ENCODE measurements at places on chromosomes 4 and X.
A peak's percentile ranks its signal among the peaks of the same experiment; 100 is the strongest.

GRCh38 chr4:15234116-15234855, 193.5 kb upstream of the C1QTNF7 start:
- DNase-seq: no peak

DNA sequence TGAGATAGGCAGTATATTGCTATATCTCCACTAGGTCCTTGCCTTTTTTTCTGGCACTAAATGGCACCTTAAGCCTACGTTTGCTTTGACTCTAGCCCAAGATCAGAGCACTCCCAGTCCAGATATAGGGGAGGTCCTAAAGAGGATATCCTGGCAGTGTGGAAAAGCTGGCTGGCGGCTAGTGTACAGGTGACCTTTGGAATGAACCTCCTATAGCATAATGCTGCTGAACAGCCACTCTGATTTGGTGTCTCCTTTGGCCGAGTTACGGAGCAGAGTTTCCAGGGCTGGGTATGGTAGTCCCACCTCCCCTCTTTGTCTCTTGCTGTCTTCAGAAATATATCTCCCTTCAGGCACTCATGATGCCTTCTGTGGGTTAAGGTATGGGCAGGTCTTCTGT, 53.9 kb downstream of the PHEX start:
- no peak for DNase-seq

- no peak for DNase-seq
These were observed 178.2 kb upstream of the HCCS start for GRCh38 chrX:10932842-10933440.

- DNase-seq: no peak
These were observed 22.2 kb upstream of the KLF3 start for GRCh38 chr4:38641811-38642210.

GRCh38 chr4:167524091-167524490, 289.8 kb upstream of the SPOCK3 start:
- no peak for DNase-seq

DNA sequence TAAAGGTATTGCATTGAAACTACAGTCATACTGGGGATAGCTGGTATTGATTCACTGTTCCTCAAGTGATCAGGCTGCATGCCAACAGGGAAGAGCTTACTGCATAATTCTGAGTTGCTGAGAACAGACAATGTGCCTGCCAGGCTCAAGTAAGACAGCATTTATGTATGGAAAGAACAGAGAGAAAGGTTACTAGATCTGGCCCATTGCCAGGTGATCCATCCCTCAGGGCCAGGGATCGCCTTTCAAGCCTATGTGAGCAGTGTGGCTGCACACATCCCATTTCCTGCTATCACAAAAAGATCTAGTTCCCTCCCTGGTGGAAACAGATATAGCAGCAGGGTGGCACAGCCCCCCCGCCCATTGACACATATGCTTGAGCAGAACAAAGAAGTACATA, 254.0 kb downstream of the TMA16 start:
- DNase-seq: no peak

DNA sequence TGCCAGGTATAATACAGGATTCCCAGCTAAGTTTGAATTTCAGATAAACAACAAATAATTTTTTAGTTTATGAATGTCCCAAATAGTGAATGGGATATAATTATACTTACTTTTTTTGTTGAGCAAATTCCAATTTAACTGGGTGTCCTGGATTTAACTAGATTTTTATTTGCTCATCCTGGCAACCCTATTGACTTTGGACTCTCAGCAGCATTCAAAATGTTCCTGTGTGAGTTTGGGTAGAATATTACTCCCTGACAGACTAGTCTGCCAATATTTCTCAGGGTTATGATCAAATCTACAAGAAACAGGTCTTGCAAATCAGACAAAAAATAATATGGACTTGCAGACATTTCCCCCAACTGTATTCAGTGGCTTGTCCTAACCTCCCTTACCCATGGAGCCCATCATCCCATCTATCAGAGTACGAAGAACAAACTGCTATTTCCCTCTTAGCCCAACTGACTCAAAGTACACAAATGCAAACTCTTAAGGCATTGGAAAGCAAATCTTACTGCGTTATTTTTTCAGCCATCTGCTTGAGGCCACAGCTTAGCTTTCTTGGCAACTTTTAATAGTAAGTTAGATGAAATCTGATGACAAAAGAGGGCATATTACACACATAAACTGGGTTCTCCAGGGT, 20.7 kb downstream of the SETD7 start:
- DNase-seq: no peak

- no peak for DNase-seq
These were observed 933.2 kb downstream of the ADGRL3 start for GRCh38 chr4:62133101-62133897.

- DNase-seq: no peak
These were observed 402.9 kb downstream of the PPP1R2C start for GRCh38 chrX:42375086-42375485.

- no peak for DNase-seq
These were observed 13.9 kb downstream of the LCORL start for GRCh38 chr4:18007625-18008024.

DNA sequence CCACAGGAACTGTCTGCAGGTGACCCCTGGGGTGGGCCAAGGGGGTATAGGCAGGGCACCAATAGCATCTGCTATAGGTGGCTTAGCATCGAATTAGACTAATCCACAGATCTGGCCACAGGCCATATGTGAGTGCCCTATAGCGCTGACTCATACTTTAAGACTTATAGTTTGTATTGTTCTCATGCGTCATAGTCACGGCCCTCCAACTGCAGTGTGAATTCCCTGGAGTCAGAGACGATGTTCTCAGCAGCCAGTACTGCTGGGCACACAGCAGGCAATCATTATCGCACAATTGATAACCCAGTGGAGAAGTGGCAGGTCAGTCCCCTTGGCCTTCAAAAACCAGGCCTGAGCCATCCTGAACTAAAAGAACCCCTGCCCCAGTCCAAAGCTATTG, 58.1 kb downstream of the ADGRG2 start:
- DNase-seq: no peak

GRCh38 chr4:139314047-139314800, 11.9 kb upstream of the NDUFC1 start:
- DNase-seq: no peak

- DNase-seq: no peak
These were observed 245.2 kb upstream of the SMIM31 start for GRCh38 chr4:164508771-164509170.

DNA sequence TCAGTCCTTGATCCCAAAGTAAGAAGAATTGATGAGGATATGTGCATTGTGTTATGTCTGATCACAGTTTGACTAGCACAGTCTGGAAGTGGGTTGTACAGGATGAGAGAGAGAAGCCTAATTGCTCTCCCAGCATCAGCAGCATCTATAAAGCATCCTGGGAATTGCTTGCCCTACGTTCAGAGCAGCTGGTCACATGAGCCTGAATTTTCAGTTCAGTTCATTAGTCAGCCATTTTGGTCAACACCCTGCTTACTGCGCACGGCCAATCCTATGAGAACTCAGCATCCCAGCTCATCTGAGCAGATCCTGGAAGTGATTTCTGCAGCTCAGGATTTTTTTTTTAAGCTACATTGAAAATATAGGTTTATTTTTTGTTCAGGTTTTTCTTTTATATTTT, at the start of gene RUFY3:
Gene RUFY3, plus strand, starts transcription at position 218 of the 400 bp plus-strand sequence. CDS start 610 bp downstream, outside the sequence.
- DNase-seq: no peak

DNA sequence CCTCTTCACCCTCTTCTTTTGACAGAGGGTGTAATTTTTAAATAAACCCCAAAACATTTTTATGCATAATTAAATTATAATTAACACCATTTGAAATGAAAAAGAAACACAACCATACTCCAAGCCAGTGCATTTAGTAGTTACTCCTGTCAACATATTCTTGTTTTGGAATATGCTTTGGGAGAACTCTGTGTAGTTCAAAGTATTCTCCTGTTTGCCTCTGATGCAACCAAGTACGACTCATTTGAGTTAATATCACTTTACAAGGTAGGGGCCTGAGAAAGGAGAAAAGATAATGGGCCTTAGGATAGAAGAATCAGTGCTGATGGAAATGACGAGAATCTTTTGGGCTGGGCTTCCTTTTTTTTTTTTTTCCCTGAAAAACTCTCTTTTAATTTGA, 2.7 kb downstream of the PTPN13 start:
- no peak for DNase-seq

- no peak for DNase-seq
These were observed 19.3 kb downstream of the GUCY1B1 start for GRCh38 chr4:155777971-155778735.

DNA sequence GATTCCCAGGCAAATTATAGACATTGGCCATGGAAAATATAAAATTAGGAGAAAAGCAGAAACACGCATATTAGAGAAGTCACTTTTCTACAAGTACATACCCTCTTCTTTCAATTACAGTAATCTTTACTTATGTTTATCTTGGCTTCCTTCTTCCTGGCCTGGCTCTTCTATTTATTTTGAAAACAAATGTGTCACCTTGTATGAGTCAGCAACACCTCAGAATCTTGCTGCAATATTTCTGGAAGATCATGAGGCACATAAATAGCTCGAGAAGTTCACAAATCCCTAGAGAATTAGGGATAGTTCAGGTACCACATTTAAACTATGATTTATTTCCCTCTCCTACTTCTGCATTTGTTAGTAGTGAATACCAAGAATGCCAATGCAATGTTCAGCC, 124.6 kb downstream of the ANOS1 start:
- DNase-seq: no peak

DNA sequence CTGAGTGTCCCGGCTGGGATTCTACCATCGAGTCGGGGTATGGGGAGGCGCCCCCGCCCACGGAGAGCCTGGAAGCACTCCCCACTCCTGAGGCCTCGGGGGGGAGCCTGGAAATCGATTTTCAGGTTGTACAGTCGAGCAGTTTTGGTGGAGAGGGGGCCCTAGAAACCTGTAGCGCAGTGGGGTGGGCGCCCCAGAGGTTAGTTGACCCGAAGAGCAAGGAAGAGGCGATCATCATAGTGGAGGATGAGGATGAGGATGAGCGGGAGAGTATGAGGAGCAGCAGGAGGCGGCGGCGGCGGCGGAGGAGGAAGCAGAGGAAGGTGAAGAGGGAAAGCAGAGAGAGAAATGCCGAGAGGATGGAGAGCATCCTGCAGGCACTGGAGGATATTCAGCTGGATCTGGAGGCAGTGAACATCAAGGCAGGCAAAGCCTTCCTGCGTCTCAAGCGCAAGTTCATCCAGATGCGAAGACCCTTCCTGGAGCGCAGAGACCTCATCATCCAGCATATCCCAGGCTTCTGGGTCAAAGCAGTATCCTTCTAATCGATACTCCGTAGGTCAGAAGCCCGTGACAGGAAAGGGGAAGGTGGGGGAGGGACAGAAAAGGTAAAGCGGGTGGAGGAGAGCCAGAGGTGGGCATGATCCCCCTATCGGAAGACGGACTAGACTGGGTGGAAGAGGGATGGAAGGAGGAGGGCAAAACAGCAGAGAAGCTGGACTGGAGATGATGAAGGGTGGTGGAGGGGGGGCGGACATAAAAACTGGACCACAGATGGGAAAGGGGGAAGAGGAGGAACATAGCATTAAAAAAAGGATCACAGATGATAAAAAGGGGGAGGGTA, 828 bp downstream of the TSPYL2 start:
- no peak for DNase-seq

- no peak for DNase-seq
These were observed 104.1 kb downstream of the KLHL4 start for GRCh38 chrX:87621697-87622096.

DNA sequence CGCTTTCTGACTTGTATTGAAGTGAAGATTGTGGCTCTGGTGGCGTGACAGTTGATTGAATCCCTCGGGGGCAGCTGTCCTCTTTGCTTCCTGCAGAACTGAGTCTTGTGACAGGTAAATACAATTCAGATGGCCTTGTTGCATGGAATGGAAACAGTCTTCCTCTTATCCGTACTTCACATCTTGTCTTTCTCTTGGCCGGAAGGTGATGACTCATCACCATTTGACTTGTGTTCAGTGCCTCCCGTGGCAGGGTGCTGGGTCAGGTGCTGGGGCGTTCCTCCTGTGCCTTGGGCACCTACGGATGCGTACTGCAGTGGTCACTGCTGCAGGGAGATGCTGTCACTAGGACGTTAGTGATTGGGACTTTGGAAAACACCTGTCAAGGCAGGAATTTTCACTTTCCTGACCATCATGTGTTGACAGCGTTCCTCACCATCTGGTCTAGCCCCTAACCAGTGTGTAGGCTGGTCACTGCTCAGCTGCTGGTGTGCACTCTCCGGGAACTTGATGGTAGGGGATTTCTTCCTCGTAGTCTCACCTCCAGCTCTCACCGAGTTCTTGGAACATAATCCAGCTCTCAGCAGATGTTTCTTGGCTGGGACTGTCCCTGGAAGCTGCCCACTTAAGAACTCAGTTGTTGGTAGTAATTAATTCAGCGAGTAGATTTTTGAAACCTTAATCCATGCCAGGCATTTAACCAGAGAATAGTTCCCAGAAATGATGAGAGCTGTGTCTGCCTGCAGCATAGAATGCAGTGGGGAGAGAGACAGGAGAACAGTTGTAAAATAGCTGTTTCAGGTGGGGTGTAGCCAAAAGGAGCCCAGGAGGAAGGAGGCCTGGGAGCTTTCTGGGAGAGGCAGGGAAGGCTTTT, 7.2 kb downstream of the TBC1D14 start:
- peak; percentile 25 for DNase-seq

GRCh38 chr4:137545461-137545861, 13.2 kb upstream of the PCDH18 start:
- no peak for DNase-seq

- DNase-seq: no peak
These were observed 591 bp upstream of the TSPAN7 start for GRCh38 chrX:38560776-38561125.

DNA sequence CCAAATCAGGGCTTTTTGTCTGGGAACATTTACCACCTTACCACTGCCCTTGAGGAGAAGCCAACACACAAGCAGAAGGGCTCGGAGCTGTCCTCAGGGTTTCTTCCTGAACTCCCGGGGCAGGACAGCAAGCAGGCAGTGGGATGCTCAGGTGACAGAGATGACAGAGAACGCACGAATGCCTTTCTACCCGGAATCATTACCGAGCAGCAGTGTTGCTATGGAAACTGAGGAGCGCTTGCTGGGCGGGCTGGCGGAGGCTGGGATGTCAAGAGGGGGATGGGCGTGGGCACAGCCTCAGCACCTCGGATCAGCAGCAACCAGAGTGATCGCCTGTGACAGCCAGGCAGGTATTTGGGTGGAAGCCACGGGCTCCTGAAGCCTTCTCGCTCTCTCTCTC, 17.8 kb downstream of the SSR4 start:
- no peak for DNase-seq

DNA sequence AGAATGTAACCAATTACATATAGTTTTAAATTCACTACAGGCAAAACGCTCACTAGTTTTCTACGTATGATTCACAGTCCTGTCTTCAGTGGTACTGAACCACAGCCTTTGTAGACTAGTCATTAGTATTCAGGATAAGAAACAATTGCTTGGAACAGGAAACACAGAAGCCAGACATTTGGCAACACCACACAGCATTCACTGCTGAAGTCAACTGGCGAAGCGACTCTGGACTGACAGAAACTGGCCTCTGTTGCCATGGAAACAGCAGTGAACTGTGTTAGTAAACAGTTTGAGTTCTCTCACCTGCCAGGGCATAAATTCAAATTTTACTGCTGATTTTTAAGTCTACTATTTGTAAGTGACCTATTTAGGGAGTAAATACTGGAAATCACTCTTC, 57.6 kb downstream of the MAPK10 start:
- DNase-seq: no peak

GRCh38 chr4:187209921-187210613, 486.4 kb upstream of the FAT1 start:
- no peak for DNase-seq

- no peak for DNase-seq
These were observed 729 bp downstream of the CXCL11 start for GRCh38 chr4:76035141-76035540.
